ENCODE measurements at places on chromosomes 2 and 18.

GRCh38 chr2:145277922-145278321, 758.0 kb upstream of the ZEB2 start:
- DNase-seq = no peak

- no peak for DNase-seq
Measured at GRCh38 chr2:57180042-57180567, 866.5 kb upstream of the VRK2 start.

- DNase-seq = no peak
Measured at GRCh38 chr2:73111073-73112025, 1.4 kb downstream of the RAB11FIP5 start.

DNA sequence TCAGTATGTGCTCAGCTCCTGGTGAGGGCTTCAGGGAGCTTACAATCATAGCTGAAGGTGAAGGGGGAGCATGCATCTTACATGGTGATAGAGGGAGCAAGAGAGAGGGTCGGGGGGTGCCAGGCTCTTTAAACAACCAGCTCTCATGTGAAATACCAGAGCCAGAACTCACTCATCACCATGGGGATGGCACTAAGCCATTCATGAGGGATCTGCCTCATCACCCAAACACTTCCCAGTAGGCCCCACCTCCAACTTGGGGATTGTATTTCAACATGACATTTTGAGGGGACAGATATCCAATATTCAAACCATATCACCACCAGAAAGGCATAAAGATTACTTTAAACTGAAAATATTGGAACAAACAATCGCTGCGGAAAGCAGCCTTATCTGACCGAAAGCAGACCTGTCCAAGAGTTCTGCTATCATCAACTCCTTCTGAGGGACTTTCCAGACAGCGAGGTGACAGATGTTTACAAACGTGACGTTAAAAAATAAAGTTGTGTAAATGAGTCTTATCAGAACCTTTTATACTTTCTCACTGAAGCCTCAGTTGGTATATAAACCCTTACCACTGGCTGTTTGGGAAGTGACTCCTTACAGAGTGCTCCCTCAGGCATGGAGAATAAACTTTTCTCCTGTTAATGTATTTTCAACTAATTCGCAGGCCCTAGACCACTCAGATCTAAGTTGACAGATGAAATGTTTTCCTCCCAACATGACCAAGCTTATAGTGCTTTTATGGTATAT, 35.5 kb upstream of the PTH2R start:
- DNase-seq = no peak

GRCh38 chr18:35091841-35092240, 50.6 kb downstream of the MAPRE2 start:
- DNase-seq = no peak

GRCh38 chr2:176565641-176566323, 296.5 kb downstream of the MTX2 start:
- DNase-seq = no peak

DNA sequence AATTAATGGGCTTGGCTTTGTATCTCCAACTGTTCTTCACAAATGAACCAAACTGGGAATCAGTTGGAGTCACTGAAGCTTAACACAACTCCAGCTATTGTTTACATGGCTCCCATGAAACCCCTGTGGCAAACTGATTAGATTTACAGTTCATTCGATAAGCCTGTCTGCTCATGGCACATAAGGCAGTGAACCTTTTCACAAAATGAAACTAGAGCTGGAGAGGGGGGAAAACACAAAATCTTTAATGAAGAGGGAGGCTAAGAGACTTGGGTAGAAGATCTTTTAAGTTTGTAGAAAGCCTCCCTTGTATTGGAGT, 11.6 kb upstream of the ITGA6 start:
- no peak for DNase-seq

- DNase-seq = no peak
Measured at GRCh38 chr2:109239720-109240119, 110.7 kb downstream of the SH3RF3 start.

GRCh38 chr2:157256626-157257025, 879 bp upstream of the GALNT5 start:
- DNase-seq = no peak

GRCh38 chr2:167293172-167293781, 405.0 kb downstream of the XIRP2 start:
- DNase-seq = no peak

- no peak for DNase-seq
Measured at GRCh38 chr2:72142570-72143440, 4.9 kb downstream of the CYP26B1 start.

DNA sequence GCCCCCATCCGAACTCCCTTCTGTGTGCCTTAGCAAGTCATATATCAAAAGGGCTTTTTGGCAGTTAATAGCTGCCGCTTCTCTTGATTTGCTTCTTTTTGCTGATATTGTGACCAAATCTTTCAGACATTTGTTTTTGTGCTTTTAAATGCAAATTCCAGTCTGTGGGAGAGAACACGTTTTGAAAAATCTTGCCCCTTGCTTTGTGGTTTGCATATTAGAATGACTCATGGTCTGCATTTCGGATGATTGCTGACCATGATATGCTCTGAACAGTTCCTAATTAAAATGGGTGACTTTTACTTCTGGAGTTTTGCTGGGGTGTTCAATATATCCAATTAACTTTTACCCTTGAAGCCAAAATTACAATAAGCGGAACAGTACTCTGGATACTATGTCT, 58.2 kb upstream of the ST6GAL2 start:
- DNase-seq = no peak

DNA sequence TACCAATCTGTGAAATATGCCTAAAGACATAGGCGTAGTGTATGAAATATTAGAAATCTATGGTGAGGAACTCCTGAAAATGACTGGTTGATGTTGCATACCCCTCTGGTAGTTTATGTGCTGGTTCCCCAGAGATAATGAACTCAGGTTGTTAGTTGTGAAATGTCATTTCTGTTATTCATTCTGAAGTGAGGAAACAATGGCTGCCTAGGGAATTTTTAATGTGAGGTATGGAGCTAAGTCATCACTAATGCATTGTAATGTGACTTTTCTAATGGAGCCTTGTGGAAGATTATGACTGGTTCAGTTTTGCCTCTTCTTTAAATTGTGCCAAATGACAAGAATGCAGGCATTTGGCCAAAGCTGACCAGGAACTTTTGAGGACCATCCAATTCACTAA, 61.6 kb upstream of the RAB27B start:
- no peak for DNase-seq

DNA sequence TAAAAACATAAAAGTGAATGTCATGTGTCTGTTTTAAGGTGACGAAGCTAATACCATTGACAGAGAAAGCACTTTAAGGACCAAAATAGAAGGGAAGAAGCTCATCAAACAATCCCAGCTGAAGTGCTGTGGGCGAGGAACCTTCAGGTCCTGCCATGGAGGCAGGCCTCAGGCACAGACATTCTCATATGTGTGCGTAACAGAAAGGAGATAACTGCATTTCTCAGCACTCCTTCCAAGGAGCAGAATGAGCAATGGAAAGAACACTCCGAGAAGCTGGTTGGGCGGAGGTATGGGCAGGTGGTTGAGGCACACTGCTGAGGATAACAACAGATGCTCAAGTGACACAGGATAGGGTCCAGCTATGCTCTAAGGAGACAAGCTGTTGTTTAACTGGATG, 42.4 kb downstream of the PKDCC start:
- no peak for DNase-seq

DNA sequence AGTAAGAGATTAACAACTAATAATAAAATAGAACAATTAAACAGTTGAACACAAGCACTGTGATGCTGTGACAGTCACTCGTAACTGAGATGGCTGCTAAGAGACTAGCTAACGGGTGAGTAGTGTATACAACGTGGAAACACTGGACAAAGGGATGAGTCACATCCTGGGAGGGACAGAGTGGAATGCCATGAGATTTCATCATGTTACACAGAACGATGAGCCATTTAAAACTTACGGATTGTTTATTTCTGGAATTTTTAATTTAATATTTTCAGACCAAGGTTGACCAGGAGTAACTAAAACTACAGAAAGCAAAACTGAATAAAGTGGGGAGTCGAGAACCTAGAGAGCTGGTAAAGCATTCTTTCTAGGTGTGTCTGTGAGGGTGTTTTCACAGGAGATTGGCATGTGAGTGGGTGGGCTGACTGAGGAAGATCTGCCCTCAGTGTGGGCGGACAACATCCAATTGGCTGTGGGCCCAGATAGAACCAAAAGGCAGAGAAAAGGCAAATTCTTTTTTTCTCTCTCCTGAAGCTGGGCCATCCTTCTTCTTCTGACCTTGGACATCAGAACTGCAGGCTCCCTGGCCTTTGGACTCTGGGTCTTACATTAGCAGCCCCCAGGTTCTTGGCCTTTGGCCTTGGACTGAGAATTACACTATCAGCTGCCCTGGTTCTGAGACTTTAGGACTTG, 14.6 kb downstream of the TMSB10 start:
- DNase-seq = no peak

- no peak for DNase-seq
Measured at GRCh38 chr2:200877443-200877842, 11.4 kb downstream of the PPIL3 start.

DNA sequence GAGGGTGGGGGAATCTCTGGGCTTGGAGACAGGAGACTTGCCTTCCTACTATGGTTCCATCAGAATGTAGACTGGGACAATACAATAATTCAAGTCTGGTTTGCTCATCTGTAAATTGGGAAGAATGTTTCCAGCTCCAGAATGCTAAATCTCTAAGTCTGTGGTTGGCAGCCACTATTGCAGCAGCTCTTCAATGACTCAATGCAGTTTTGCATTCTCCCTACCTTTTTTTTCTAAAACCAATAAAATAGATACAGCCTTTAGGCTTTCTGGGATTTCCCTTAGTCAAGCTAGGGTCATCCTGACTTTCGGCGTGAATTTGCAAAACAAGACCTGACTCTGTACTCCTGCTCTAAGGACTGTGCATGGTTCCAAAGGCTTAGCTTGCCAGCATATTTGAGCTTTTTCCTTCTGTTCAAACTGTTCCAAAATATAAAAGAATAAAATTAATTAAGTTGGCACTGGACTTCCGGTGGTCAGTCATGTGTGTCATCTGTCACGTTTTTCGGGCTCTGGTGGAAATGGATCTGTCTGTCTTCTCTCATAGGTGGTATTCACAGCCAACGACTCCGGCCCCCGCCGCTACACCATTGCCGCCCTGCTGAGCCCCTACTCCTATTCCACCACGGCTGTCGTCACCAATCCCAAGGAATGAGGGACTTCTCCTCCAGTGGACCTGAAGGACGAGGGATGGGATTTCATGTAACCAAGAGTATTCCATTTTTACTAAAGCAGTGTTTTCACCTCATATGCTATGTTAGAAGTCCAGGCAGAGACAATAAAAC, 6.5 kb downstream of the TTR start:
- DNase-seq = no peak

- DNase-seq = no peak
Measured at GRCh38 chr2:236265675-236266074, 1.5 kb upstream of the ASB18 start.

- no peak for DNase-seq
Measured at GRCh38 chr18:64936671-64937070, 787.8 kb upstream of the LINC00305 start.

GRCh38 chr2:2912293-2912692, 465.3 kb downstream of the EIPR1 start:
- no peak for DNase-seq

DNA sequence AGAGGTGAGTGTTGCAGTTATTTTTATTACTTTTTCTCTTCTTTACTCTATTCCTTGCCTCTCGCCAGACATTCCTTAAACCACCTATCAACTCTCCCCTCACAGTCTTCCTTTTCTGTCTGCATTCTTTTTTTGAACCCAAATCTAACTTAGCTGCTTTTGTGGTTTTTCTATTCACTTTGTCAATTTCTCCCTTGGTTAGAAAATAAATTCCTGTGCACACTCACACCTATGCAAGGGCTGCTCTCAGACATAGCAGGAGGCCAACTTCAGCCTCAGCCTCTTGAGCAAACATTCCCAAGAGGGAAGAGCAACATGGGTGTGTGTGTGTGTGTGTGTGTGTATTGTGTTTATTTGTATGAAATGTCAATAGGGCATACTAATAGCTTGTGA, 808.6 kb downstream of the RNF144A start:
- DNase-seq = no peak

DNA sequence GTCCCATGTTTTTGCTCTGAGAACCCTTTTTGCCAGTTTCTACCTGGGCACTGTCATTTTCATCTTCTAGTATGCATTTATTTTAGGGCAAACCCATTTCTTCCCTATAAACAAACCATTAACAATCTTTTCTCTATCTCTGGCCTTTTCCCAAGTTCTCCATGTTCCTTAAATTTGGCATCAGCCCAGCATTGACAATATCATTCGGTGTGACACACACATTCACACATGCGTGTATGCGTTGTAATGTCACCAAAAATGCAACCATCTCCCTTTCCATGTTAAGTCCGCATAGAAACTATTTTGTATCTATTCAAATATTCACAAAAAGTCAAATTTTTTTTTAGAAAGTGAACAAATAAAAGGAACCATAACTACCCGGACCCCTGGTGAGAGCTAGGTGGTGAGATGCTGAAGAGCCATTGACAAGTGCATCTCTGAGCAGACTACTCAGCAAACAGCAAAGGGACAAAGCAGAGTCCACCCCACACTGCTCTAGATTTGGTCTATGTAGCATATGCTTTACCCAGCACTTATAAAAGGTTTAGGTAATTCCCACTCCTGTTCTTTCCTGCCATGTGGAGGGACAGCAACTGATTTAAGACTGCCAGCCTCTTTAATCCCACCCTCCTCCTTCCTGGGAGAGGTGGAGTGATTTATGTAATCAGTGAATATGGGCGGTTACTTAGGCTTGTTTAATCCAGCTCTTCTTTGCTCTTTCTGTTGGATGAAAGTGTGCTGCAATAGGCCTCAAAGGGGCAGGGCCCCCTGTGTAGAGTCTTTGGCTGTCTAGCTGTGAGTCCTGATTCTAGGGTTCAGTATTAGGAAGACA, 124.1 kb downstream of the METTL8 start:
- DNase-seq = no peak

DNA sequence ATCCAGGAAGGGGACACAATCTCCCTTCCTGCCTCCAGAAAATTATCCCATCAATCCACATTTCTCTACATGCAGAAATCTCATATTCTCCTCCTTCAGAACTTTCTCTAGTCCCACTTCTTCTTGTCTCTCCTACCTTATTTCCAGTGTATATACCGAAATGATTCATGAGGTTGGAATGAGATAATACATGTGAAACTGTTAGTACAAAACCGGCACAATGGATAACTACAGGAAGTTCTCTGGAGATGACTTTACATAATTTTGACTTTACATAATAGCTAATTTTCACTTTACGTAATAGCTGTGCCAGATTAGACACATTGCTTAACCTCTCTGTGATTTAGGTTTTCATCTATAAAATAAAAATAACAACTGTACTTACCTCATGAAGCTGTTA, 801.3 kb downstream of the ERBB4 start:
- no peak for DNase-seq

- DNase-seq = no peak
Measured at GRCh38 chr18:76374330-76375281, 120.4 kb downstream of the ZNF516 start.

GRCh38 chr2:165120740-165121467, 82.9 kb downstream of the SCN3A start:
- no peak for DNase-seq

DNA sequence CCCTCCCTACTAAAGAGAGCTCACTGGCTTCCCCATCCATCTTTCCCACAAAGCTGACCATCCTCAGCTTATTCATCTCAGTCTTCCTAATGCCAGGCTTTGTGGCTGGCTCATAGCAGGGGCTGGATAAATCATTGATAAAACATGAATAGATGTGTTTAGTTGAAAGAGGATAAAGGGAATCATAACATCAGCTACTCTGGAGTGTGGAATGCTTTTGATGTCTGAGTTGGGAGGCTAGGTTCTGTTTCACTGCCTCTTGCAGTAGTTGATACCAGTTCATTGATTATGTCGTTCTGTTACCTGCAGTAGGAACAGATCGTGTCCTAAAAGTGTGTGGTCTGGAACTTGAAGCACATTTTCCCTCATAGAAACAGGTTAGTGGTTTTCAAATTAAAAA, 66.3 kb upstream of the HK2 start:
- DNase-seq = no peak
